NCI-H510A (cell line): ENCODE measurements at places on chromosomes 5 and 9.

- DNase-seq, result no peak
These were observed 461.9 kb upstream of the COX7C start for GRCh38 chr5:86155796-86156195.

DNA sequence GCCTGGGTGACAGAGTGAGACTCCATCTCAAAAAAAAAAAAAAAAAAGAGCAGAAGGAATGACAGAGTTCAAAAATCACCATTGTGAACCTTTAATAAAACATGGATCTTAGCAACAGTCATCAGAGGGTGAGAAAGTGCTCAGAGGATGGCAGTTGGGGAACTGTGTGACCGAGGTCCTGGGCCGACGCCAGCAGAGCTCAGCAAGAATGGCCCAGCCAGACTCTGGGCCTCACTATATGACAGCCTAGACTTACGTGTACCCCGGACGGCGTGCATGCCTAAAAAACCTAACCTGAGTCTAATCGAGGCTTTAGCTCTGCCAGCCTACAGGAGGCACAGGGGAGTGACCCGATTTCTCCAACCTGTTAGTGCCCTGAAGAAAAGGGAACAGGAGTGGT, 64.3 kb downstream of the MVB12B start:
- no peak for DNase-seq

- DNase-seq, result no peak
These were observed 270.2 kb downstream of the ELAVL2 start for GRCh38 chr9:23555851-23556250.

- no peak for DNase-seq
These were observed 1.9 kb downstream of the MTAP start for GRCh38 chr9:21804331-21804730.

DNA sequence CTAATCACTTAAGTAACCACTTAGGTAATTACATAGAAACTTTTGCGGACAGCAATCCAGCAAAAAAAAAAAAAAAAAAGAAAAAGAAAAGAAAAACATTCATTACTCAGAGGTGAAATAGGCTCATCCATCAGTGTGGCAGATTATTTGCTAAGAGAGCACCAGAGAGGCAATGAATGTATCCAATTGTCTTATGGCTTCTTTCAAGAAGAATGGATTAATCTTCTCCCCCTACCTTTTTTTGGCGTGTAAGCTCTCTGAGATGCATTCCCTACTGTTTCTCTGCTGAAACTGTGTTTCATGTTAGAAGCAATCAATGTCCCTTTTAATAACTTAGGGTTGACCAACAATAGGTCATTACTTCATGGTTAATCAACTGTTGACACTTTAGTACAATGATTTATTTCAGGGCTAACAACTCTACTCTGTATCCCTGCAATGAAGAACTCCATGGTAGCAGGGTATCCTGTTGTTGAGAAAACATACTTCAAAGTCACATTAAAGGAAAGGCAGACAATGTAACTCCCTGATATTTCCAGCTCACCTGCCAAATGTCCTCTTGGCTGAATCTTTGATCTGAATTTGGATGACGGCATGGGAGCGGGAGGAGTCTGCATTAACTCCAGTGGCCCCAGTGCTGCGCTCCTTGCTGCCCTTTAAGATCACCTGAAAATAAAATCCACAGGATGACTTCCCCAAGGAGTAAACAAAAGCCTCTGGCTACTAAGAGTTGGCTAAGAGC, 57.6 kb downstream of the KIF24 start:
- no peak for DNase-seq

- DNase-seq, result peak; percentile 84
These were observed 197.1 kb downstream of the MED10 start for GRCh38 chr5:6181147-6181729.

DNA sequence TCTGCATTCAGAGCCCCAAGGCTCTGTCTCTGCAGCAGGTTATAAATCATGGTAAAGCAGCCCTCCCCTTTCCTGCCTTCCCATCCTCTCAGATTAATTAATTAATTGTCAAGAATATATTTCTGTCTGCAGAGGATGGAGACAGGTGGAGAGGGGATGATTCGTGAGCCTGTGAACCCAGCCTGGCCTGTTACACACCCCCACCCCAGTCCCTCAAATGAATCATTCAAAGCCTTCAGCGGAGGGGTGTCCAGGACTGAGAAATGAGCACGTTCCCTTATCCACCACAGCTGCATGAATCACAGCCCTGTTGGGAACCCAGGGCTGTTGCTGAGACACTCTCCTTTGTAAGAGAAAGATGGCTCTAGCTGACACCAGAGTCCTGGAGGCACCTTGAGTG, 56.0 kb downstream of the NIPAL4 start:
- DNase-seq, result no peak

DNA sequence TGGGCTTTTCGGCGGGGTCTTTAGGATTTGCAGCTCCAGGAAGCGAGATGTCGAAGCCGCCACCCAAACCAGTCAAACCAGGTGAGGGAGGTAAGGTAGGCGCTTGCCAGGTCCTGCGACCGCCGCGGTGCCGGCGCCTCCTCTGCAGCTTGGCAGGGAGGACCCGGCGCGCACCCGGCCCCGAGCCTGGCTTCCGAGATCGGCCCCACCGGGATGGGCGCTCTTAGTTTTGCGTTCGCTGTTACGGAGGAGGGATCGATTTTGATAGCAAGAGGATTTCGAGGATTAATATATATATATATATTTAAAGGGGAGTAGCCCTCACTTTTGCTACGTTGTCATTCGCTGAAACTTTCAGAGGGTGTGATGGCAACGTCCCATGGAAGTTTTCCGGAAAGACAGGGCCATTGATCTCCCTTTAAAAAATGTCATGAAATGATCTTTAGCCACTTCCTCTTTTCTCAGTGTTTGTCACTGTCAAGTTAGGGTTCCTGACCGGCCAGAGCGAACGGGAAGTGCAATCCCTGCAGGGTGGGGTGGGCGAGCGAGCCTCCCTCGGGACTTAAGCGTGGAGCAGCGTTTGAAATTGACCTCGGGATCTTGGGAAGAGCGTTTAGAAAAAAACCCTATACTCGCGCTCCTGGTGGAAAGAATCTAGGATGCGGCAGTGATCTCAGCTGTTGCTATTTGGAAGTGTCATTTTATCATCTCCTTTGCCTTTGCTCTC, 495 bp downstream of the OSTF1 start:
- peak; percentile 67 for DNase-seq

DNA sequence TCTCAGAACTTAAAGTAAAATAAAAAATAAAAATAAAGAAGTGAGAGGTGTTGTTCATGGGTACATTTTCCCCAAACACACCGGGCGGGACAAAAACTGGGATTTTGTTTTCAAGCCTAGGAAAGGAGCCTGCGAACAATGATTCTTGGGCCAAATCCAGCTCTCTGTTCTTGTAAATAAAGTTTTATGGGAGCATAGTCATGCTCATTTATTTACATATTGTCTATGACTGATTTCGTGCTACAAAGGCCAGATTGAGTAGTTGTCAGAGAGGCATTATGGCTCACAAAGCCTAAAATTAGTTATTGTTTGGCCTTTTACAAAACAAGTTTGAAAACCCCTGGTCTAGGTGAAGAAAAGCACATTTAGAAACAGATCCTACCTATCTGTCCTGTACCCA, 821.0 kb upstream of the GRAMD2B start:
- DNase-seq, result no peak

- no peak for DNase-seq
These were observed 1.8 kb downstream of the HRH2 start for GRCh38 chr5:175659546-175660253.

GRCh38 chr5:89849830-89850512, 559.6 kb downstream of the CETN3 start:
- no peak for DNase-seq

DNA sequence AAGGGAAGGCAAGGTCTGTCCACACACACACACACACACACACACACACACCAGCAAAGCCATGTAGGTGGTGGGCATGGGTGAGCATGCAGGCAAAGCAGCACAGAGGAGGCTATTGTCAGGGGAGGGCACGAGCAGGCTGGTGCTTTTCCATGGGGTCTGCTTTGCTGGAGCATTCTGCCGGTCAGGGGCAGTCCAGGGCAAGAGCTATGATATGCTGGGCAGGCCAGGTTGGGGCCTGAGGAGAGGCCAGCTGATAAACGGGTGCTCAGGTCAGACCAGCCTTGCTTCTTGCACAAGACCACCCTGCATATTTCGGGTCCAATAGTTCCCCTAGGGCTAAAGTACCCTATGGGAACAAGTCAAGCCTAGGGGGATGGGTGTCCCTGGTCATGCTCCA, 253.9 kb upstream of the DMAC1 start:
- DNase-seq, result no peak

GRCh38 chr5:120298981-120299380, 165.1 kb upstream of the PRR16 start:
- no peak for DNase-seq

DNA sequence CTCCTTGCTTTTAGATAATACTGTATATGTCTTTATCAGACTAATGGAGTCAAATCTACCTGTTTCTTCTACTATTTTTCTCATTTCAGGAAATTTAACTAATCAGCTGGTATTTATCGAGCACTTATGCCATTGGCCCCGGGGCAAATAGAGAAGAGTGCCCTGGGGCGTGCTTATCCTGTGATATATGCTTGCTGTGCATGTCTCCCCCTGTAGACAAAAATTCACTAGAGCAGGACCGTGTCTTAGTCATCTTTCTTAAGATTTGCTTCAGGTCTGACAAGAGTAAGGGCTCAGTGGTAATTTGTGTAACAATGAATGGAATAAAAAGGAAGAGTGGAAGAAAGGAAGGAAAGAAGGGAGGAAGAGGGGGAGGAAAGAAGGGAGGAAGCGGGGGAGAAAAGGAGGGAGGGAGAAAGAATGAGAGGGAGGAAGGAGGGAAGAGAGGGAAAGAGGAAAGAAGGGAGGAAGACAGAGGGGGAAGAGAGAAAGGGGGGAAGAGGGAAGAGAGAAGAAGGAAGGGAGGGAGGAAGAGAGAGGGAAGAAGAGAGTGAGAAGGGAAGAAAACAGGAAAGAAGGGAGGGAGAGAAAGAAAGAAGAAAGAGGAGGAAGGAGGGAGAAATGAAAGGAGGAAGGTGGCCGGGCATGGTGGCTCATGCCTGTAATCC, 295.7 kb upstream of the PANK3 start:
- DNase-seq, result no peak
